Anterior cingulate cortex (tissue), 58 donors: ENCODE measurements at places on chromosomes 16 and 17.

DNA sequence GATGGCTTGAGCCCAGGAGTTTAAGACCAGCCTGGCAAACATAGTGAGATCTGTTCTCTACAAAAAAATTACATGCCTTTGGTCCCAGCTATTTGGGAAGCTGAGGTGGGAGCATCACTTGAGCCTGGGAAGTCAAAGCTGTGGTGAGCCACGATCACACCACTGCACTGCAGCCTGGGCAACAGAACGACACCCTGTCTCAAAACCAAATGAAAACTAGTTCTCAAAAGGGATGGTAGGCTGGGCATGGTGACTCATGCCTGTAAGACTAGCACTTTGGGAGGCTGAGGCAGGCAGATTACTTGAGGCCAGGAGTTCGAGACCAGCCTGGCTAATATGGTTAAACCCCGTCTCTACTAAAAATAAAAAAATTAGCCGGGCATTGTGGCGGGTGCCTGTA, 31.1 kb downstream of the PPM1D start:
- DNase-seq: no peak

GRCh38 chr17:83150369-83151055, 71.1 kb downstream of the METRNL start:
- no peak for DNase-seq

- no peak for DNase-seq
These were observed 101.8 kb downstream of the HIC1 start for GRCh38 chr17:2156666-2157065.

GRCh38 chr16:12231666-12232065, 255.1 kb downstream of the SNX29 start:
- no peak for DNase-seq

- DNase-seq: no peak
These were observed 359.8 kb downstream of the TMEM114 start for GRCh38 chr16:8230497-8230896.

DNA sequence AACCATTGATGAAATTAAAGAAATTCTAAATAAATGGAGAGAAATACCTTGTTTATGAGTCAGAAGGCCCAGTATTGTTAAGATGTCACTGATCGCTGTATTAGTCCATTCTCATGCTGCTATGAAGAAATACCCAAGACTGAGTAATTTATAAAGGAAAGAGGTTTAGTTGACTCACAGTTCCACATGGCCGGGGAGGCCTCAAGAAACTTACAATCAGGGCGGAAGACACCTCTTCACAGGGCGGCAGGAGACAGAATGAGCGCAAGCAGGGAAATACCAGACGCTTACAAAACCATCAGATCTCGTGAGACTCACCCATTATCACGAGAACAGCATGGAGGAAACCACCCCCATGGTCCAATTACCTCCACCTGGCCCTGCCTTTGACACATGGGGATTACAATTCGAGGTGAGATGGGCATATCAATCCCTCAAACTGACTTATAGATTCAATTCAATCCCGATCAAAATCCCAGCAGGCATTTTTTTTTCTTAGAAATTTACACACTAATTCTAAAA, 157.2 kb downstream of the ENGASE start:
- DNase-seq: no peak

GRCh38 chr17:66552371-66552770, 250.0 kb downstream of the PRKCA start:
- DNase-seq: no peak
